ENCODE measurements at places on chromosomes 16 and 17. TPM values are rescaled to one million over a fixed set of nuclear protein-coding genes. Genes with fewer than 3 reads are reported as not detected.

The SDR42E2 gene
- total RNA-seq, result not detected

The MEIOC gene
- total RNA-seq, result not detected

The PHOSPHO1 gene
- total RNA-seq, result not detected

The PPM1E gene
- total RNA-seq, result 0.68 TPM

The HOXB9 gene
- total RNA-seq, result 0.17 TPM

The RARA gene
- total RNA-seq, result 20.5 TPM

The CCL22 gene
- total RNA-seq, result 0.33 TPM

The DNAJA2 gene
- total RNA-seq, result 48.8 TPM

The RFWD3 gene
- 23.5 TPM for total RNA-seq

The PIPOX gene
- total RNA-seq, result 4.3 TPM

The SYNGR3 gene
- not detected for total RNA-seq

The CDH1 gene
- 0.17 TPM for total RNA-seq

The NPB gene
- not detected for total RNA-seq

The KRTAP4-4 gene
- not detected for total RNA-seq

The CHST4 gene
- total RNA-seq, result not detected

The KRTAP9-2 gene
- total RNA-seq, result not detected

The CCL3 gene
- total RNA-seq, result 0.98 TPM

The KLHL10 gene
- 0.66 TPM for total RNA-seq

The TERB1 gene
- not detected for total RNA-seq

The PRSS8 gene
- not detected for total RNA-seq

The TNFSF13 gene
- total RNA-seq, result 69.5 TPM

The ERN2 gene
- total RNA-seq, result not detected

The APOBR gene
- total RNA-seq, result 8.7 TPM

The LGALS9B gene
- not detected for total RNA-seq

The PPY gene
- not detected for total RNA-seq

Data from subcutaneous adipose tissue (tissue), 4 donors.